ENCODE measurements at places on chromosomes 2 and 18.

DNA sequence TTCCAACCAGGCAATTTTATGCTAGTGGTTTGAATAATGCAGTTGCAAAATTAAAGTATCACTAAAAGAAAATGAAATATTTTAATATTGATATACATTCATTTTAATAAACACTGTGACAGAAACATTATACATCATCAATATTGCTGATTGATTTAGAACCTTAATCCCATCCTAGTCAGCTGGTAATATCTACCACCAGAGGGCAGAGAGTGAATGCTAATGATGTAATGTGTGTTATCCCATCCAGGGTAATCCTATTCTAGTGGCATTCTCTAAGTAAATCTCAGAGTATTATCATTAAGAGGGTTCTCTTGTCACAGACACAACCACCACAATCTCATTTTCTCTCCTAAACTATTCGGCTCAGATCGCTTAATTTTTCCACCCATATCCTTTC lies 477.4 kb downstream of the CPS1 start:
- DNase-seq: no peak

- no peak for DNase-seq
Observed at GRCh38 chr18:12656938-12657683, 796 bp downstream of the SPIRE1 start.

GRCh38 chr2:187916799-187917198 lies 362.6 kb upstream of the TFPI start:
- no peak for DNase-seq

- DNase-seq: no peak
Observed at GRCh38 chr2:151289972-151290866, 751 bp upstream of the NMI start.

- peak; percentile 30 for DNase-seq
Observed at GRCh38 chr2:42513252-42513918, 19.6 kb upstream of the KCNG3 start.

- no peak for DNase-seq
Observed at GRCh38 chr18:60322591-60322990, 50.0 kb downstream of the MC4R start.

GRCh38 chr2:105114551-105114950 lies 76.7 kb downstream of the MRPS9 start:
- DNase-seq: peak; percentile 53

DNA sequence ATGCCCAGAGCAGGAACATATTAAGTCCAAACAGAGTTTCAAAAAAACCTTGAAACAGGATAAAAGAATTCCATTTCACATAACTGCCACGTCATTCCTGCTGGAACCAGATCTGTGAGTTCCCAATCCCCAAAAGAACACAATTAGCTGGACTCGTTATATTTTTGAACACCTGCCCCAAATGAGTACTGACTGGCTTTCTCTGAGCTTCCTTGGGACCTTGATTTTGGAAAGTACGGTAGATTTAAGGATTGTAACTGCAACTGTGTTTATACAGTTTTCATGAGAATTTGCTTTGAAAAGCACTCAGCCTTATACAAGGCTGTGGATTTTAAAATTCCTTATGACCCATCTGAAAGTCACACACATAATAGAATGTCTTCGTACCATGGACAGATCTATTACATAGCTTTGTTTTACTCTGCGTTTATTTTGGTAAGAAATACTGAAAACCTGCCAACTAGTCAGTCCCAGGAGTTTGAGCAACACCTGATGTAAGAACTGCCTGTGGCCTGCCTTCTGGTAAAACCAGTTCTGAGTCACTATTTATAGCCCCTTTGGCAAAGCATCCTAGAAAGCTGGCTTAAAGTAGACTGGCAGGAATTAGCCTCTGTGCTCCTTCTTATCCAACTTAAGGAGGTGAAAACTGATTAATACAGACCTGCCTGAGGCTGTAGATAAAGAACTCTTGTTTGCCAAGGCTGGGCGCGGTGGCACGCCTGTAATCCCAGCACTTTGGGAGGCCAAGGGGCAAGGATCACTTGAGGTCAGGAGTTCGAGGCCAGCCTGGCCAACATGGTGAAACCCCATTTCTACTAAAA lies 48.1 kb downstream of the MERTK start:
- DNase-seq: no peak

DNA sequence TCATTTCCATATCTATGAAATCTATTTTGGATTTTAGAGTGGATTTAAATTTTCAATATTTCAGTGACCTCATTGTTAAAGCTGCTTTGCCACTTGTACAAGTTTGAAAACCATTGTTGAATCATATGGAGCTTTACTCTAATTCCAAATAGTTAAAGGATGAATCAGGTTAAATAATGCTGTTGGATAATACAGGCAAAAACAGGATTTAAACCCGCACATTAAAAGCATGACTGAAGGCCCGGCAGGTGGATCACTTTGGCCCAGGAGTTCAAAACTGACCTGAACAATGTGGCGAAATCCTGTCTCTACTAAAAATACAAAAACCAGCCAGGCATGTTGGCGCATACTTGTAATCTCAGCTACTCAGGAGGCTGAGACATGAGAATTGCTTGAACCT lies 68.3 kb downstream of the RIF1 start:
- DNase-seq: no peak

- no peak for DNase-seq
Observed at GRCh38 chr2:29617351-29617750, 304.0 kb downstream of the ALK start.

DNA sequence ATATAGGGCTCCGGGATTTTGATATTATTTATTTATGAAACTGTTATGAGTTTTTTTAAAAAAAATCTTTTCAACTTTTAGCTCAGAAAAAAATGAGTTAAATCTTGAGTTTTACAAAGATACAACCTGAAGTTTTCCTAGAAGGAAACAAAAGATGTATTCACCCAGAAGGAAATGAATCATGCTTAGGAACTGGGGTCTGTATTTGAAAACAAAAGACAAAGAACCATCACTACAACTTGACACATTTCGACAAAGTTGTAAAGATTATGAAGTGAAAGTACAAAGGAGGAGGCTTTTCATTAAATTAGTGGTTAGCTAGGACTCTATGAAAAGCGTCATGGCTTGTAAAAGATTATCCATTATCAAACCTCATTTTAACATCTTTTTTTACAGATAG lies 143.3 kb downstream of the PDE1A start:
- no peak for DNase-seq

DNA sequence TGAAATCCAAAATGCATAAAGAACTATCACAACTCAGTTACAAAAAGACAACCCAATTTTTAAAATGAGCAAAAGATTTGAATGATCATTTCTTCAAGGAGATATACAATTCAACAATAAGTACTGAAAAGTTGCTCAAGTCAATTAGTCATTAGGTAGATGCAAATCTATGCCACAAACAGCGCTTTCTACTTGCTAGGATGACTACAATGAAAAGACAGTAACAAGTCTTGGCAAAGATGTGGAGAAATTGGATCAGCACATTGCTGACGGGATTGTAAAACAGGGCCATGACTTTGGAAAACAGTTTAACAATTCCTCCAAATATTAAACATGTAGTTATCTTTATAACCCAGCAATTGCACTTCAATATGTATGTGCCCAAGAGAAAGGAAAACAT lies 166.3 kb upstream of the MC4R start:
- DNase-seq: no peak

DNA sequence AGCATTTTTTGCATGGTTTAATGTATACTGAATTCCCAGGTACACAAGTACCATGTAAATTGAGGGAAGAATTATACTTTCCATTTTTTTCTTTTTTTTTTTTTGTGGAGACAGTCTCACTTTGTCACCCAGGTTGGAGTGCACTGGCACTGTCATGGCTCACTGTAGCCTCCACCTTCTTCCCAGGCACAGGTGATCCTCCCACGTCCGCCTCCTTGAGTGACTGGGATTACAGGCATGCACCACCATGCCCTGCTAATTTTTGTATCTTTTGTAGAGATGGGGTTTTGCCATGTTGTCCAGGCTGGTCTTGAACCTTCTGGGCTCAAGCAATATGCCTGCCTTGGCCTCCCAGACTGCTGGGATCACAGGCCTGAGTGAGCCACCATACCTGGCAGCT lies 3.8 kb downstream of the HSPE1 start:
- DNase-seq: no peak

GRCh38 chr2:105032476-105032875 lies 5.4 kb upstream of the MRPS9 start:
- DNase-seq: no peak

DNA sequence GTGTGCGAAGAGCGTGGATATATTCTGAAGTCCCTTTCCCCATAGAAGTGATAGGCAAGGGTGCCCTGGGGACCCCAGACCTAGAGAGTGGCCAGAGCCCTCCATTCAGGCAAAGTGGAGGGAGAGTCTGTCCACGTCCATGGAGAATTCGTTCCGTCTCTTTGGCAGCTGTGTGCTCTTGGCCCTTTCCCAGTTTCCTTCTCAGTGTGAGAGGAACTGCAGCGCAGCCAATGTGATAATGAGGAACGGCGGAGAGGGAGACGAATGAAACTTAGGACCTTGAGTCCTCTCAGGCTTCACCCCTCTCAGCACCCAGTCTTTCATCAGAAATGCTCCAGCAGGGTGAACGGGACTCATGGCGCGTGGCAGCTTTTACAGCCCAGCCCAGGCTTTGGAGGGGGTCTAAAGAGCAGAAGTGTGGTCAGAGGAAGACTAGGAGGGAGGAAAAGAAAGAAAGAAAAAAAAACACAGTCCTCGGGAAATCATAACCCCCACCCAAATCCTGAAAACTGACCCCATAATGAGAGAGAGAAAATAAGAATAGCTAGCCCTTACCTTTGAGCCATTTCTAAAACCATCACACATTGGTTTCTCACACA lies 95.0 kb upstream of the RIOK3 start:
- DNase-seq: no peak

DNA sequence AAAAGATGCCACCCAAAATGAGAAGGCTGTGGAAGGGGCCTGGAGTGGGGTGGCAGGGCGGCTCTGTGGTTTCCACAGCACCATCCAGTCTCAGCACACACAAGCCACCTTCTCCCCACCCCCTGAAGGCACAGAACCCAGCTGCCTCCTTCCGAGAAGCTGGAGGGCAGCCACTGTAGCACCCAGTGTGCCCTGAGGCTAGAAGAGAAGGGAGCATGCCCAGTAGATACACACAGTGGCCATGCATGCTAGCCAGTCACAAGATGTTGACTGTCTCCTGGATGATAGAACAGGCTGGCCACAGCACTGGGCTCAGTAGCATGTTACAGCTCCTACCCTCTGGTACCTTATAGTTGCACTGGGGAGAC lies 148.9 kb upstream of the EPAS1 start:
- no peak for DNase-seq

- DNase-seq: no peak
Observed at GRCh38 chr2:176536439-176537133, 267.3 kb downstream of the MTX2 start.

DNA sequence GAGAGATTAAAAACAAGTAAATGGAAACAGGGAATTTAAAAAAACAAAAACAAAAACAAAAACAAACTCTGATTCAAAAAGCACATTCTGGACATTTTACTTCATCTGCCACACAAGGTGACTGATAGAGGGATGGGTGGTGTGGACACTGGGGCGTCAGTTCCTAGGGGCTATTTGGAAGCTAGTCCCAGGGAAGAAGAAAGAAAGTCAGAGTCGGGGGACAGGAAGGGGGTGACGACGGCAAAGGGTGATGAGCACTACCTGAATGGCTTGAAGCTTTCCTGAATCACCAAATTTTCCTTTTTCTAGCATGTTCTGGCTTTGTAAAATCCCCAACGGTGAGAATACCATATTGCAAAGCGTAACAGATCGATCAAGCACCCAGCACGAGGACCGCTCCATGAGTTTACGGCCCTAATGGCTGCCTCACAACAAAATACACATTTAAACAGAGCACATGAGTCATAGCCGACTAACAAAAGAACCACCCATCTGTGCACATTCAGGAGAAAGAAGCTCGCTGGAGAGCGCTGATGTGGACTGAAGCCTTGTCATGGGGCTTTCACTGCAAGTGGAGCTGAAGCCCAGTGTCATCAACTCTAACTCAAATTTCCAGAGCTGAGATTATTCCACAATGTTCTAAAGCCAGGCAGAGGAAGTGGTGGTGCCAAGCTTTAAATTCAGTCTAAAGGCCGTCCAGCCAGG lies 178.9 kb downstream of the LNPK start:
- no peak for DNase-seq

GRCh38 chr2:70143314-70144150 lies 47.3 kb downstream of the C2orf42 start:
- peak; percentile 74 for DNase-seq

- DNase-seq: no peak
Observed at GRCh38 chr2:71166812-71167211, 36.4 kb downstream of the MPHOSPH10 start.

DNA sequence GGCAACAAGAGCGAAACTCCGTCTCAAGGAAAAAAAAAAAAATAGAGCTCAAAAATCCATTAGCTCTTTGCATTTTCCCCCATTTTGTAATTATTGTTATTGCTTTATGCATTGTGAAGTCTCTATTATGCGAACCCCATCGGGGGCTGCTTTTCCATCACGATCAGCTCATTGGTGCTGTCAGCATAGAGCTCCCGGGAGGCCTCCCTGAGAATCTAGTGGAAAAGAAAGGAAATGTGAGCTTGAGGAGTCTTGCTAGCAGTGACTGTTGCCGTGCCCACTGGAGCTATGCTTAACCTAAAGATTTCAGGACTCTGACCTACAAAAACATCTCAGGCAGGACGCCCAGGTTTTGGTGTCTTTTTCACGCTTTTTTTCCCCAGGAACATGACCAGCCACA lies 102.6 kb upstream of the NDUFV2 start:
- no peak for DNase-seq

- DNase-seq: no peak
Observed at GRCh38 chr18:75124991-75125381, 84.0 kb downstream of the PTGR3 start.

DNA sequence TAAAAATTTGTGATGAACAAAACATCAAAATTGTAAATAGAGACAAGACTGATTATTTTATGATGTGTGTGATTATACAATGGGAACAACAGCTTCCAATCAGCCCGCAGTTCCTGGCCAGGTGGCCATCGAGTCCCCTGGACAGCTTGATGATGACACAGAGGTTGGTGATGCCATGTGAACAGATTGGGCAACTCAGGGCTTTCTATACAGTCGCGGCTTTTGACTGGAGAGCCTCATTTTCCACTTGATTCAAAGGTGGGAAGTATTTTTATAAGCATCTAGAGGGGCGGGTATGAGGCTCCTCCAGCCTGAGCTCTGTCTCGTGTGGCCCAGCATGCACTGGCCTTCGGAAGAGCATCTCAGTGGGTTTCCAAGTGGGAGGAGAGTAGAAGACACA lies 14.9 kb upstream of the HPCAL1 start:
- DNase-seq: no peak

- no peak for DNase-seq
Observed at GRCh38 chr2:38170733-38171132, 94.8 kb upstream of the CYP1B1 start.
